ENCODE measurements at places on chromosomes 6 and 20.

- DNase-seq: no peak
Measured at GRCh38 chr6:24907919-24908649, 27.7 kb downstream of the RIPOR2 start.

DNA sequence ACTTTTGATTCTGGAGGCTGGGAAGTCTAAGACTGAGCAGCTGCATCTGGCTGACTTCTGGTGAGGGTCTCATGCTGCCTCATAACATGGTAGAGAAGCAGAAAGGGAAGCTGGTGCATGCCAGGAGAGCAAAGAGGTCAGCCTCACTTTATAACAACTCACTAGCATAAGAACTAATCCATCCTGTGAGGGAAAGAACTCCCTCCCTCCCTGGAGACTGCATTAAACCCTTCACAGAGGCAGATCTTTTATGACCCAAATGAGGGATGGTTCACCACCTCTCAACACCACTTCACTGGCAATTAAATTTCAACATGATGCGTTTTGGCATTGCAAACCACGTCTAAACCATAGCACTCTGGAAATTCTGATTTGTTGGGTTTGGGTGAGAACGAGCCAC, 33.9 kb downstream of the STXBP5 start:
- DNase-seq: no peak

DNA sequence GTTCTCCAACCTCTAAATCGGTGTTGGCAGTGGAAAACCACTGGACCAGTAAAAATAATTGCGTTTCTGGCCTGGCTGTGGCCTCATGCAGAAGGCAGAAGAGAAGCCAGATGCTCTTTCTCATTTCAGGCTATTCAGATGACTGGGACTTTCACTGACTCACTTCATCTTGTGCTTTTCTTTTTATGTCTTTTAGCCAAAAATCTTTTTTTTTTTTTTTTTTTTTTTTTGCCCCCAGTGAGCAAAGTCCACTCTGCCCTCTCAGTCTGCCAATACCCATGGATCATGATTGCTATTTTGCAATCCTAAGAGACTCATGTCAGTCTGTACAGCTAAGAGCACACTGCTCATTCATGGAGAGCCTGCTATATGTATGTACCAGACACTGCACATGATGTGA, 962.5 kb downstream of the KIF16B start:
- DNase-seq: no peak

- DNase-seq: no peak
Measured at GRCh38 chr20:14879020-14879697, 541.7 kb upstream of the FLRT3 start.

DNA sequence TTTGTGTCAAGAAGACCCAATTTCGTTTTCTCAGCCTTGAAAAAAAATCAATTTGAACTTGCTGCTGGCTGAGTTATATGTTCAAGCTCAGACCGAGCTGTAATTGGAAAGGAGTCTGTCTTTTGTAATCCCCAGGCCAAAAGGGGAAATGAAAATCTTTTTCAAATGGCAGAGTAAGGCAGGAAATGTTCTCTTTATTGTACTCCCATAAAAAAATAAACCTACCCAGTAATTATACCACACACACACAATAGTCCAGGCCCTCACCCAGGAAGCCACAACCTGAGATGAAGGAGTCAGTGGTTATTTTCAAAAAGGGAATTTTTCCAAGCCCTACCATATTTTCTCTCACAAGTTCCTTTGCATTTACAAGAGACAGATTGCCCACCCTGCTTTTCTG, 45.3 kb downstream of the CLIC5 start:
- no peak for DNase-seq

- no peak for DNase-seq
Measured at GRCh38 chr20:10524034-10524476, 89.0 kb downstream of the SLX4IP start.

- DNase-seq: no peak
Measured at GRCh38 chr6:166693880-166694279, 66.8 kb upstream of the RPS6KA2 start.
